ENCODE measurements at places on chromosomes 5 and 9.

DNA sequence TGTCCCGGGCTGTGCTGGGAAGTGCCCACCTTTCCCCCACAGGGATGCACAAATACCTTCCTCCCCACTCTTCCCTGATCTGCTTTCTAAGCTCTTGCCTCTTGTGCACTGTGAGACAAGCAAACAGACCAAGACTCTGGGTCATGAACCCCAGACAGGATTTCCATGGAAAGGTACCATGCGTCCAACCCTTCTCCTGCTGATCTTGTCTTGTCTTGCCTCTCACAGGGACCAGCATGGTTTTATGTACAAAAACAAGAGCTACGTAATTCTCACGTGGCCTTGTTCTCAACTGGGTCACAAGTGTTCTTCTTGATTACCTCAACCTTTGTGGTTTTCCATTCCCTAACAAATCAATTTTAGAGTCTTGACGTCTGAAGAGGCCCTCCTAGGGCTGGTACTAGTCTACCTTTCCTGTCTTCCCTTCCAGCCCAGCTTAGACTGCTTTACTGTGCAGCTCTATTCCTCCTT, 176.5 kb upstream of the MAP3K1 start:
- no peak for DNase-seq

DNA sequence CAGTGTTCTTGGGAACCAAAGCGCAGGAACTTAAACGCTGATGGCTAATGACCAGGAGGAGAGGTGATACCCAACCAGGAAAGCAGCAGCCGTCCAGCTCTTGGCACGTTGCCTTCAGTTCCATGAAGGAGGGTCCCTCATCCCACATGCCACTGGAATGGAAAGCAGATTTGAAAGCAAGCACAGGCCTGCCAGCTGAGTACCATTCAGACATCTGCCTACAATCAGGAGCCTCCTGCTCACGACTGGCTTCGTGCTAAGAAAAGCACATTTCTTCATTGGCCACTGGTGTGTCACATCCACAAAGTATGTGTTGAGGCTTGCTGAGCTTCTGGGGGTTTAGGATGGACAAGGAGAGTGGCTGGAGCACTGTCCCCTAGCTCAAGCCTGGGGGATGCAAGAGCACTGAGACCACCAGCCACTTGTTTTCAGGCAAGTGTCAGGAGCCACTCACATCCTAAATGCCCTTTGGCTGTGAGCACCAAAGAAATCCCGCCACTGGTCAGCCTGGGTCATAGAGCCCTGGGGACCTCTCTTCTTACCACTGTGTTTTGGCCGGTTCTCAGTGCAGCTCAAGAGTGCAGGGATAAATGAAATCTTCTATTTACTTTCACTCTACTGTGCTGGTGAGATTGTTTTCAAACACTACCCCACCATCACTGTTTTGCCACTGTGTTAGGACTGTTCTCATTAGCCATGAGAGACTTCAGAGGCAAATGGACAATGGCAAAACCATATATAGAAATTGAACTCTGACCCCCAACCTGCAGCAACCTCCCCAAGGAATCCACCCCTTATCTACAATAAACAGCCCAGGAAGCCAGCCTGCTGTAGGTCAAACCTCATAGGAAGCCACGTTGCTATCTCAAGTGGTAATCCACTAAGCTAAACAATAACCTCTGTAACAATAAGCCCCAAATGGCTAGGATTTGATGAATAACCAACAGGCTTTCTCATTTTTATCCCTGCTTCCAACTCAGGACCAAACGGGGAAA, 58.3 kb downstream of the MTX3 start:
- no peak for DNase-seq

DNA sequence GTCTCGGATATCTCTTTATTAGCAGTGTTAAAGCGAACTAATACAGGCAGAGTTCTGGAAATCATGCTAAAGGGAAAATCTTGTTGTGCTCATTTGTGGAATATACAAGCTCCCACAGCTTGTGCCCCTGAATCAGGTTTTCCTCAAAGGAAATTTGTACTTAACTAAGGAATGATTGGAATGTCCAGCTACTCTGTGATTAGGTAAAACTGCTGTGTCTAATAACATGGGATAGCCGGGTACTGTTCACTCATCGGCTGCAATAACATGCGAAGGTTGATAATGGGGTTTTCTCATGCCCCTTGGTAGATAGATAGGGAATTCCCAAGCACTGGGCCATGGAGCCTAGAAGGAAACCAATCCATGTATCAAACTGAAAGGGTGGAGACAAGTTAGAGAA, 306.7 kb downstream of the NR2F1-AS1 start:
- DNase-seq = no peak

- DNase-seq = no peak
Observed at GRCh38 chr5:133681896-133682295, 69.6 kb upstream of the FSTL4 start.

Measured in stimulated activated CD8-positive, alpha-beta memory T cell treated with anti-CD3 and anti-CD28 coated beads, Interleukin-15, amount 100 ng/mL, for 24 hours (primary cell).